ENCODE measurements at places on chromosomes 5 and 9.

- DNase-seq, result peak; percentile 76
Measured at GRCh38 chr5:111976705-111977435, 219.9 kb upstream of the NREP start.

- DNase-seq, result peak; percentile 24
Measured at GRCh38 chr9:34540827-34541226, 18.0 kb upstream of the ENHO start.

DNA sequence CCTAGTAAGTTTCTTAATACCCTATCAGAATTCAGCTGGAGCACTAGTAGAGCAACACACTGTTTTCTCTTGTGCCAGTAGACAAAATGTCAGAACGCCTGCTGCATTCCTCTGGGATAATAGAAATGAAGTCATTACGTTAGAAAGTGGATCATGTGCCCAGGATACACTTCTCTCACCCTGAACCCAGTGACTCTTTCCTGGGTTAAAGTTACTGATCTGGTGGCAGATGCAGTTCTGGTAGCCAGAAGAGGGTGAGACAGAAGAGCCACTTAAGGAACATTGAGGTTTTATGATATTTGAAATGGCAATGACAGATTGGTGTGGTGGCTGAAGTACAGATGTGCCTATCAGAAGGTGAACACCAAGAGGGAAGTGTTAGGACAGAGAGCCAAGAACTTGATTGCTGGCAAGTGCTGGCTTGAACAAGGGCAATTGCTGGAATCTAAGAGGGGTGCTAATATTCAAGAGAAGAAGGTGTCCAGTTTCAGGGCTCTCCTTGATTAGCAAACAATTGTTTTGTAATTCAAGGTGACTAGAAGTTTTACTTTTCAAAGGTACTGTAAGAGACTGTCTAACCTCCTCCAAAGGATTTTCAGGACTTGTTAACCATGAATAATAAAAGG, 93.7 kb upstream of the ERBIN start:
- no peak for DNase-seq

DNA sequence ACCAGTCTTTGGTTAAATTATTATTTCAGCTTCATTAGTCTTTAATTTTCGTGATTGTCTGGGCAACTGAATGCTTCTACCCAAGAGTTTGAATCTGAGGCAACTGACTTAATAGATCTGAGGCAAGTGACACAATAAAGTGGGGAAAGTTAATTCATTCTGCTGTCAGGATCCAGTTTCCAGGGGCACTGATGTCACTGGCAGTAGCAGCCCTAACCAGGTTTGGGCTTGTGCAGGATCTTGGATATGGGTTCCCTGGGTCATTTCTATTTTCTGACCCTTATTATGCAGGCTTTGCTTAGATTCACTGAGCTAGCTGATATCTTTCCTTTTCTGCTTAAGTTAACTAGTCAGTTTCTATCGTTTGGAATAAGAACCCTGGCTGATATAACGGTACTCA, 9.6 kb downstream of the SREK1IP1 start:
- no peak for DNase-seq

GRCh38 chr5:80707645-80708044, 52.9 kb upstream of the DHFR start:
- peak; percentile 14 for DNase-seq

DNA sequence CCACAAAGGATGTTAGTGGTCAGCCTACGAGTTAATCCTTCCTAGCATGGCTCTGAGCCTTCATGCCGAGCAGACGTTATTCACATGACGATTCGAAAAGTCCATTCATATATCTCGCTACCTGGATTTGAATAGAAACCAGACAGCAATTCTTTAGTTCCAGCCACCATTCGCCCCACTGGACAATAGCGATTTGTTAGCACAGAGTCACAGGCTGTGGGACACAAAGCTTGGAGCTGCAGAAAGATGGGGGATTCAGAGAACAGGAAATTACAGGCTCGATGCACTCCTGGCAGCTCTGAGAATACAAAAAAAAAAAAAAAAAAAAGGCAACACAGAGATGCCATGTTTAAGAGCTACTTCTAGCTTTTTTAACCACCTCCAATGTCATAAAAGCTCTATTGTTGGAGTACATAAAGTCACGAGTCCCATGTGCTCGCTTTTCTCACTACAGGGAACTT, 110.7 kb downstream of the NR6A1 start:
- no peak for DNase-seq

DNA sequence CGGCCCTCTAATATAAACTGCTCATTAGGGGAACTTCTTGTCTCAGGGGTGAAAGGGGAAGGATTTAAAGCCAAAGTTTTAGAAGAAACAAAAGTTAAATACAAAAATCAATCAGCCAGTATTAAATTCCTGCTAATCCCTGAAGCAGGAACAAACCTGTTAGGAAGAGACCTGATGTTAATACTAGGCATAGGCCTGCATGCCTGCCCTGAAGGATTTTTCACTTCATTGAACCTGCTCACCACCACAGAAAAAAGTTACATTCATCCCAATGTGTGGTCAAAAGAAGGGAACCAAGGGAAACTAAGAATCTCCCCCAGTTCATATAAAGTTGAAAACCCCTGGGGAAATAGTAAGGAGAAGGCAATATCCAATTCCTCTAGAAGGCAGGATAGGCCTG, 9.4 kb upstream of the RNF180 start:
- DNase-seq, result no peak

GRCh38 chr5:110525762-110526161, 200.7 kb downstream of the TMEM232 start:
- DNase-seq, result no peak

DNA sequence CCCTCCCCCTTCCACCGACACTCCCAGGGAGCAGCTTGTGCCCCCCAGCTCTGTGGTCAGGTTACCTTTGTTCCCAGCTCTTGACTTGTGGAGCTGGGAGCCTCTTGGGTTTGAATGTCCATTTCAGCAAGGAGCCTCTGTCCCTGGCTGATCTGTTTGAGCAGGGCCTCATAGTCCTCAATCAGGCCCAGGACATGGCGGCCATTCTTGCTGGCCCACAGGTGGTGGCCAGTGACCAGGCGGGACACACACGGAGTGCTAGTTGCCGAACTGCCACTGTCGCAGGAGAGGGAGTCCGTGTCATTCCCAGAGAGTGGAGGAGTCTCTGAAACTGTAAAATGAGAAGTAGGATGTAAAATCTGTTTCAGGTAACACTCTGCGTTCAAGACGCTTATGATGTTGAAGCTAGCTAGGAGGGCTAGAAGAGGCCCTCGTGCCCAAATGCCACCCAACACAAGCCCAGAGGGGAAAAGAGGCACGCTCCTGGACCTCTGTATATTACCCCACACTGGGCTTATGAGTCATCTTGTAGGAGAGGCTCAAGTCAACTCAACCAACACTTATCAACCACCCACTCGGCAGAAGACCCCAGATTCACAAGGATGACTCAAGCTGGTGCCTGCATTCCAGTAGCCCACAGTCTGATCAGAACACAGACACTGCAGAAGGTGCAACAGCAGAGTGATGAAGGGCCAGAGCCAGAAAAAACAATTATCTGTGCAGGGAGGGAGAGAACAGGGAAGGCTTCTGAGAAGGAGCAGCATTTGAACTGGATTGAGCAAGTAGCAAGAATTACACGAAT, 177.0 kb downstream of the CDK5RAP2 start:
- DNase-seq, result peak; percentile 93

DNA sequence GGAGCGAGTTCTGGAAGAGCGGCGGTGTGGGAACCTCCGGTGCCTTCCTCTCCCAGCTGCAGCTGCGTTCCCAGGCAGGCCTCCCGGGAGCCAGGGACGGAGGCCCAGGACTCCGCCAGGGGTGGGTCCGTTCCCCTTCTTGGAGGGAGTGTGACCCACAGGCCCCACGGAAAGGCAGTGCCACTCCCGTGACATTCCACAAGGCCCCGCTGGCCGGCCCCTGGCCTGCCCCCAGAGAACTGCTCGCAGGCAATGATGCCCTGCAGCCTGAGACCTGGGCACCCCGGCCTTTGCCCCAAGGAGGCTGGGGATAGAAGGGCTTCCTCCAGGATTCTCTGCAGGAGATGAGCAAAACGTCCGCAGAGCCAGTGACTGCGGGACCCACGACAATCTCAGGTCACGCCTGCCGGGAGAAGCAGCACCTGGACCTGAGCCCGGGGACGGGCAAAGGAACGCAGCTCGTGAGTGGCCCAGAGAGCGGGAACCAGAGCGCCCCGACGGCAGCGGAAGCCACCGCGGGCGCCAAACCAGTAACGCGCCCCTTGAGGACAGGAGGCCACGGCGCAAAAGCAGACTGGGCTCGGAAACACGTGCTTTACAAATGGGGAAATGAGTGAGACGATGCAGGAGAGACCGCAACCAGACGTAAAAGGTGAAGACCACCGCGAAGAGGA, 9.3 kb downstream of the OBP2B start:
- DNase-seq, result no peak
